ENCODE measurements at places on chromosomes 7 and 10.

- peaks cover 37% of the 10 kb centered on the region for H3K27me3 ChIP-seq
- H3K27ac ChIP-seq, result no peak overlapping the region
- no peaks in the 10 kb centered on the region for H3K36me3 ChIP-seq
- no peaks in the 10 kb centered on the region for H3K4me1 ChIP-seq
These were observed 170.2 kb downstream of the PPP1R17 start for GRCh38 chr7:31857172-31857571.

- H3K36me3 ChIP-seq, result peaks cover 8% of the 10 kb centered on the region
- DNase-seq, result peak; percentile 40
- H3K4me1 ChIP-seq, result peaks cover 52% of the 10 kb centered on the region
- peak overlapping the region; percentile 88 for H3K27ac ChIP-seq
- H3K27me3 ChIP-seq, result peaks cover 12% of the 10 kb centered on the region
These were observed 1.8 kb downstream of the FRAT2 start for GRCh38 chr10:97332591-97333350.

- H3K27ac ChIP-seq, result no peak overlapping the region
- H3K36me3 ChIP-seq, result peaks cover 3% of the 10 kb centered on the region
- no peak for DNase-seq
- no peak overlapping the region for H3K4me3 ChIP-seq
These were observed 500.6 kb upstream of the FOXK1 start for GRCh38 chr7:4181446-4181845.

DNA sequence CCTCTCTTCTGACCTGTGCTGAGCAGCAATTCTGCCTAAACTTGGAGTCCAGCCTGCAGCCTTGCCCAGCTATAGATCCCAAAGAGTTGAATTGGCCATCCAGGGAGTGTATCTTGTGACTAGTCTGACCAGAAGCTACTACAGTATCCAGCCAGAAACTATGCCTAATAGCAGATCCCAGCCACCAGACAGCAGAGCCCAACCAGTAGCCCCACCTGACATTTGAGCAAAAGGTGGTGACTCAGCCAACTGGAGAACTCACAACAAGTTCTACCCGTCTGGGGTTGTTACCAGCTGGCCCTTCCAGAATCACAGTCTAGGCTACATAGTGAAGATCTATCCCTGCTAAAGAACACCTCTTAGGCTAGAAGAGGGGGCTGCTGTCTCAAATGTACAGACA, 315.0 kb downstream of the CRPPA start:
- no peak overlapping the region for H3K27ac ChIP-seq
- H3K36me3 ChIP-seq, result peaks cover 43% of the 10 kb centered on the region
- no peak overlapping the region for H3K4me3 ChIP-seq
- no peaks in the 10 kb centered on the region for H3K4me1 ChIP-seq

DNA sequence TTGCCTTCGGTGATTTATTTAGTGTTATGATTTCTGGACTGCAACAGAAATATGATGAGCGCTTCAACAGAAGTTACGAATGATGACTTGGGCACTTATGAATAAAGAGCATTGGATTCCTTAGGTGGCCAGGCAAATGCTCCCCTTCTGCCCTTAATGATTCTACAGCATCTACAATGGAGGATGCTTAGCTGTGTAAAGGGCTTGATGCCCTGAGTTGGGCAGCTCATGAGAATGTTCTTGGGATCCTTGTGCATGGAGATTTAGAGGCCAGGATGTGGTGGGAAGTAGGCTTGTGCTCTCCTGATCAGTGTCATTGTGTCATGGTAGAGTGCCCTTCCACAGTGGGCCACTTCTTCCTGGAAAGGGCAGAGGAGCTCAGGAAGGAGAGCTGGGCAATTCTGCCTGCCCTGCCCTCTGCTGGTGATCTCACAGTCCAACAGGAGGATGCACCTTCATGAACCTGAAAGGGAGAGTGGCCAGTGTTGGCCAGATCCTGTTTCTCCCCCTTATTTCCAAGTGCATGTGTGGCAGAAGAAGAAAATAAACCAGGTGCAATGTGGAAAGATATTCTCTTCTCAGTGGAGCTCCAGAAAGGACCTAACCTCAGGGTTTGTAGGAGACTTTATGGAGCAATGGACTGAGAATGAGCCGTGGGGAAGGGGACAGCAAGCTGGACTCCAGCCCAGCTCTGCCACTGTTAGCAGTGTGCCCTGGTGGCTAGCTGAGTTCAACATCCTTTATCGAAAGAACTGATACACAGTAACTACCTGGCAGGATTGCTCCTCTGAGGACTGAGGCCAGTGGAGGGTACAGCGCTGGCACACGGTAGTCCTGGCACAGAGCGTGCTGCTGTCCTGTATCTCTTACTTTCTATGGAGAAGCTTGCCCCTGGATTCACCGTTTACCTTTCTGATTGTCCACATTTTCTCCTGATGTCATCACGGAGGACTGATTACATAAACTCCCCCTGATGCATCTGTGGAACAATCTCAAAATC, 182.9 kb downstream of the BMPER start:
- no peaks in the 10 kb centered on the region for H3K36me3 ChIP-seq
- no peak overlapping the region for H3K4me3 ChIP-seq
- no peak overlapping the region for H3K27ac ChIP-seq
- H3K27me3 ChIP-seq, result no peaks in the 10 kb centered on the region
- no peaks in the 10 kb centered on the region for H3K4me1 ChIP-seq
- no peak for DNase-seq

DNA sequence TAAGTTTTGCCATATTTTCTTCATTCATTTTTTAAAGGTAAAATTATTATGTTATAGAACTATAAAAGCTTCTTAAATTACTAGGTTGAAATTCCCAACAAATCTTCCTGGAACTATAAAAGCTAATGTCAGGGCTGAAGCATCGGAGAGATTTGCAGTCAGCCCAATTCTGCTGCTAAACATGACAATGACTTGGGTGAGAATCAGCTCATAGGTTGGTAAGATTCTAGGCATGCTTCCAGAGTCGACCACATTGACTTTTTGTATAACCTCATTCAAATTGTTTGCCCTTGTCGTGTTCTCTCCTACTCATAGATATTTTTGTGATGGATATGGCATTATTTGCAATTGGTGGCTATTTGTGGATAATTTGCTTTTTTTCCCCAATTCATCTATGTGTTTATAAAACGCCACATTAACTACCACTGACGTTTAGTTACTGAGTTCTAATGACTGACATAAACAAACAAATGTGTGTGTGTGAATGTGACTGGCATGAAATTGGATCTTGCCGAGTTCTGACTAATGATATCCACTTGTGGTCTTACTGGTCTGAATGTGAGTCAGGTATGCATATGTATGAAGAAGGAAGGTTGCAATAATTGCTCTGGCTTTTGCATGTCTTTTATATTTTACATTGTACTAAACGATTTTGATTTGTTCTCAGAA, 579.8 kb downstream of the PARD3 start:
- H3K4me3 ChIP-seq, result no peak overlapping the region
- H3K4me1 ChIP-seq, result peaks cover 23% of the 10 kb centered on the region
- H3K36me3 ChIP-seq, result no peaks in the 10 kb centered on the region
- H3K27ac ChIP-seq, result no peak overlapping the region
- H3K27me3 ChIP-seq, result no peaks in the 10 kb centered on the region

DNA sequence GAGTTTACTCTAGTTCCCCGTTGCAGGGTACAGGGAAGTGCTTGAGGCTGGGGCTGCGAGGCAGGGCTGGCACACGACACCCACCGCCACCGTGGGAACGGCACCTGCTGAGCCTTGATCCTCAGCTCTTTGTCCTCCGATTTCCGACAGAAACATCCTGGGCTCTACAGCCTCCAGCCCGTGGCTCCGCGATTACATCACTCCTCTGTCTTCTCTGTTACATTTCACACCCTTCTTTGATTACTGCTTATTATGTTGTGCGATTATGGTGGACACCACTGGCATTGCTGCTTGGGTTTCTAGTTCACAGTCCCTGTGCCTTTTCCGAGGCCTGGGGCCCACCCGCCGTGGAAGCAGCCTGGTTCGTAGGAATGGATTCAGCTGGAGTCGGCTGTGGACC, 26.9 kb downstream of the FKBP6 start:
- no peak overlapping the region for H3K4me3 ChIP-seq
- DNase-seq, result no peak
- no peaks in the 10 kb centered on the region for H3K36me3 ChIP-seq
- H3K27me3 ChIP-seq, result peaks cover 3% of the 10 kb centered on the region

- no peak for DNase-seq
- H3K27ac ChIP-seq, result no peak overlapping the region
- H3K36me3 ChIP-seq, result no peaks in the 10 kb centered on the region
- H3K4me1 ChIP-seq, result no peaks in the 10 kb centered on the region
These were observed 149.3 kb upstream of the IMMP2L start for GRCh38 chr7:111711426-111712065.

GRCh38 chr10:85459906-85460305, 906.7 kb downstream of the GRID1 start:
- H3K27me3 ChIP-seq, result peaks cover 5% of the 10 kb centered on the region
- no peak overlapping the region for H3K27ac ChIP-seq
- peaks cover 21% of the 10 kb centered on the region for H3K4me1 ChIP-seq
- no peaks in the 10 kb centered on the region for H3K36me3 ChIP-seq
- H3K4me3 ChIP-seq, result no peak overlapping the region

DNA sequence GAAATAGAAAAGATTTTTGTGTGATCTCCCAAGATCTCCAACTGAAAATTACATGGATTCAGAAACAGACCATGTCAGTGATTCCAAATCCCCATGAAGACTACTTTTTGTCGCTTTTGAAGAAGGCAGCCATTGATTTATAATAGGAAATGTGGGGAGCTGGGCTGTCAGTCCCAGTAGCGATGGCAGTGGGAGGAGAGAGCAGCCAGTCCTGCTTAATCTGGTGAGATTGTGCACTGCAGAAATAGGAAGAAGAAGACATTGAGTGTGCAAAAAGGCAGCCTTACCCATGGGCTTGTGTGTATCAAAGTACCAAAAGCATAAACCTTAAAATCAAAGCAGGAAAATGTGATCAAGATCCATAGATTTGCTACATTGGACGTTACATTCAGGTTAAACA, 4.8 kb downstream of the ADRB1 start:
- H3K27me3 ChIP-seq, result peaks cover 88% of the 10 kb centered on the region
- no peak overlapping the region for H3K4me3 ChIP-seq
- H3K27ac ChIP-seq, result no peak overlapping the region
- no peaks in the 10 kb centered on the region for H3K36me3 ChIP-seq
- DNase-seq, result no peak

- H3K27ac ChIP-seq, result peak overlapping the region; percentile 30
- H3K36me3 ChIP-seq, result no peaks in the 10 kb centered on the region
- H3K4me3 ChIP-seq, result no peak overlapping the region
- peaks cover 26% of the 10 kb centered on the region for H3K4me1 ChIP-seq
- no peaks in the 10 kb centered on the region for H3K27me3 ChIP-seq
- DNase-seq, result no peak
These were observed 370.1 kb downstream of the PRPF18 start for GRCh38 chr10:13956826-13957225.

DNA sequence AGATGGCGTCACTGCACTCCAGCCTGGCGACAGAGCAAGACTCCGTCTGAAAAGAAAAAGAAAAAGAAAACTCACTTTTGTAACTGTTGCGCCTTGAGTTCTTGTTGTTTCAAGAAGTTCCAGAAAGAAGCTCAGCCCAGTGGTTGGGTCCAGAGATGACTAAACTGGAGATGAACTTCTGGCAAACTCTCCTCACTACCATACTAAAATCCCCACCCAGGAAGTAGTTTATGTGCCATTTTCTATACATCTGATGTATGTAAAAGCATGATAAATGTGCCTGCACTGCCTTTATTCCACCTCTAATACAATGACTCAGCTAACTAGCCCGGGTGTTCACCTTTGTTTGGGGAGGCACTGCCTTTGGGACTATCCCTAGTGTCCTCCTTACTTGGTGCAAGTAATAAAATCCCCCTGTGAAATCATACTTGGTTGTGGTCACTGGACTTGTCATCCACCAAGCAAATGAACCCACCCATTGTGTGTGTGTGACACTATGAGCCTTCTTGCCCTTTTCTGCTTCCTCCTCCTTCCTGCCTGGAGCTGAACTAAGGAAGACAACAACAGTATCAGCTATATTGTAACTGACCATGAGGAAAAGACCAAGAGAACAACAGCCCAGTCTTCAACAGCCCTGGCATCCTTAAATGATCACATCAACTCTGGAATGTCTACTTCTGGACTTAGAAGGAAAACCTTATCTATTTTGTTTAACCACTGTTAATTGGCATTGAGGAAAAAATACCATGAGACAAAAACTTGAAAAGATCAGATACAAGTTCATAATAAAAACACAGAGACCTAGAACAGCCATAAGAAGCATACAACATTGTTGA, 33.6 kb downstream of the JMJD1C start:
- peaks cover 45% of the 10 kb centered on the region for H3K4me1 ChIP-seq
- H3K36me3 ChIP-seq, result peaks cover 11% of the 10 kb centered on the region
- no peaks in the 10 kb centered on the region for H3K27me3 ChIP-seq
- no peak for DNase-seq
- H3K27ac ChIP-seq, result peak overlapping the region; percentile 64

DNA sequence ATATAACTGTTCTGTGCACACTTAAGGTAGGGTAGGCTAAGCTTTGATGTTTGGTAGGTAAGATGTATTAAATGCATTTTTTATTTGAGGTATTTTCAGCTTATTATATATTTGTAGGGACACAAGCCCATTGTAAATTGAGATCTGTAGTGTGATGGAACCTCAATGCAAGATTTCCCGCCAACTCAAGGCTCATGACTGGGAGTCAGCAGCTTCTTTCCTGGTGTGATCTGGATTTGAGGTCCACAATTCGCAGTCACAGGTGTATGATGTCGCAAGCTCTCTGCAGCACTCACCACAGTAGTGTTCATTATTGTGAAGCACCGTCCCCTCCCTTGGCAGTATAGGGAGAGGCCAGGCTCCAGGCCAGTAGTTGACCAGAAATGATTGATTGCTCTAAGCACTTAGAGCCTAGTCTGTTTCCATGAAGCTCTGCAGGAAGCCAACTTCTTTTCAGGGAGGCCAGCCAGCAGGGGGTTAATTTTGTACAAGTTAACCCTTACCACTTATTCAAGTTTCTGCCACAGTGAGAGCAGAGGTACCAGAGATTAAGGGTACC, 54.9 kb downstream of the SEM1 start:
- H3K27ac ChIP-seq, result no peak overlapping the region
- no peak for DNase-seq
- no peak overlapping the region for H3K4me3 ChIP-seq
- H3K4me1 ChIP-seq, result peaks cover 7% of the 10 kb centered on the region
- peaks cover 10% of the 10 kb centered on the region for H3K36me3 ChIP-seq

- peak overlapping the region; percentile 94 for H3K27ac ChIP-seq
- peak; percentile 61 for DNase-seq
- H3K27me3 ChIP-seq, result no peaks in the 10 kb centered on the region
- H3K4me3 ChIP-seq, result peak overlapping the region; percentile 93
- H3K36me3 ChIP-seq, result peaks cover 8% of the 10 kb centered on the region
These were observed 1.1 kb downstream of the DDIT4 start for GRCh38 chr10:72274730-72275350.

Measured in mesothelial cell of epicardium (in vitro differentiated cells).